ENCODE measurements at places on chromosomes 3 and 15.

DNA sequence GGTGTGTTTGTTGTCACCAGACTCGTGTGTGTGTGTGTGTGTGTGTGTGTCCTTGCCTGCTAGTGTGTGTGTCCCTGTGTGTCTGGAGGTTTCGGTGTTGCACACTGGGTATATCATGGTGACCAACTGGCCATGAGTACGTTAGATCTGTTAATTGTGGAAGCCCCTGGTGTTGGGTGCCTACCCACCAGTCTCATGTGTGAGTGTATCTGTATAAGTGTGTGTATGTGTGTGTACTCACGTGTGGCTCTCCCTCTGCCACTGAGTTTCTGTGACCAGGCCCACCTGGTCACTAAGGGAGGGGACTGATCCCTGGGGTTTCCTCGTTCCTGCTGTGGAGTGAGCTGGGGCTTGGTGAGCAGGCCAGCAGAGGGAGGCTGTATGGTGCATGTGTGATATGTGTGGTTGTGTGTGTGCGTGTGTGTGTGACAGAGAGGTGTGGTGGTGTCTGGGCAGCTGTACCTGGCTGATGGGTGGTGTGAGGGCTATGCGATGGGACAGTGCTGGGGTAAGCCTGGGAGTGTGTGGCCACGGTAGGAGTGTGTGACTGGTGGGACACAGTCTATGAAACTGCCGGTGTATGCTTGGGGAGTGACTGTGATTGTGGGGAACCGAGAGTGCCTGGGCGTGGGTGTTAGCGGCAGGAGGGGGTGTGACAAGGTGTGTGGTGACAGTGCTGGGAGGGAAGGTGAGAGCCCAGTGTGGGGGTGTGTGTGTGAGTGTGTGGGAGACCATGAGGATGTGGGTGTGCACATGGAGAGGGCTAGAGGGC, 1.8 kb downstream of the PRKCD start:
- DNase-seq, result peak; percentile 22

- no peak for DNase-seq
Observed at GRCh38 chr3:189908646-189909045, 212.1 kb downstream of the P3H2 start.

- DNase-seq, result no peak
Observed at GRCh38 chr15:40594429-40594836, 384 bp downstream of the KNL1 start.

DNA sequence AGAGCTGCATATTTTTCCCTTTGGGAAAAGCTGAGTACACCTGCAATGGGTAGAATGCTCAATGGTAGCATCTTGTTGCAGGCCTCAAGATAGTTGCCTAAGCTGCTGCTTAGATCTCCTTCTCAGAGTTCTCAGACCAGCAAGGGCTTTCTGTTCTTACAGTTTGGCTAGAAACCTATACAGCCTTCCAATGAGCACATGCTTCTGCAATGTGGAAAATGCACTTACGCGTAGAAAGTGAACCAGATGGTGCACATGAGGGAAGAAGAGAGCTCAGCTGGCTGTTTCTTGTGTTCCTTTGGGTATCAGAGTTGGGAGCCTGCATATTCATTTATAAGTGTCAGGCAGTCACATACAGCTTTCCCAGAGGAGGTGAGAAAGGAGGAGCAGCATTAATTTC, 136.4 kb downstream of the B3GALNT1 start:
- DNase-seq, result no peak
